ENCODE measurements at places on chromosomes 12 and 14.

DNA sequence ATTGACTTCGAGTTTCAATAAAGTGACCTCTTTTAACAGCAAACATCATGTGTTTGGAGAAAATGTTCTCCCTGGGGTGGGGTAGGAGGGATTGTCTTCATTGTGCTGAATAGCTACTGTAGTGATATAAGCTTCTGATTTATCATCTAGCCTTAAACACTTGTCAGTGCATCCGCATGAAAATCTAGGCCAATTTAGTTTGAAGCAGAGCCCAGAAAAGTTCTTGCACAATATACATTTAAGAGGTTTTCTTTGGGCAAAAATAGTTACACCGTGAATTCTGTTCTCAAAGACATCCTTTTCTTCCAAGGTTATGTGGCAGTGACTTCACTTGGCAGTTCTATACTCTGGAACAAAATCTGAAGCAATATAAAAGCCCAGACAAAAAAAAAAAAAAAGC, 136.0 kb upstream of the IFNG-AS1 start:
- DNase-seq, result no peak

DNA sequence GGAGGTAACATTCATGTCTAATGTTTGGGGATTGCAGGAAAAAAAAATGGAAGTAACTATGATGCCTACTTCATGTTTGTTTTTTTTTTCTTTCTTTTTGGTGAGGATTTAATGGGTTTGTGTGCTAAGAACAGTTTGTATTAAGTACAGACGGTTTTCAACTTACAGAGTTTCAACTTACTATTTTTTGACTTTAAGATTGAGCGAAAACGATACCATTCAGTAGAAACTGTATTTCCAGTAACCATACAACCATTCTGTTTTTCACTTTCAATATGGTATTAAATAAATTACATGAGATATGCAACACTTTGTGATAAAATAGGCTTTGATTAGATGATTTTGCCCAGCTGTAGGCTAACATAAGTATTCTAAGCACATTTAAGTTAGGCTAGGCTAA, 10.4 kb downstream of the TECPR2 start:
- DNase-seq, result no peak

DNA sequence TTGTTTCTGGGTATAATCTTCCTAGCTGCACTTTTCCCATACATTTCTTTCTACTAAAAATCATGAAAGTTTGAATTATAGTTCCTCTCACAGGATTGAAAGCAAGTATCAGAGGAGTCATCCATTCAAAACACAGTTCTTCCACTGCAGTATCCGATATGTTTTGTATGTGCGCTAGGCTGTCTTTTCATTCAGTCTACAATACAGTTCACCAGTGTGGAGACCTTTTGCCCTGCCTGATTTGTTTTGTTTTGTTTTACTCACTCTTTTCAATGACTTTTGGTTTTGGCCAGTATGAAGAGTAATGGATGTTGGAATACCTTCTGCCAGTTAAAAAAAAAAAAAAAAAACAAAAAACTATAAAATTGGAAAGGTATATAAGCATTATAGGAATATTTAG, 91.4 kb downstream of the FGD4 start:
- DNase-seq, result no peak

DNA sequence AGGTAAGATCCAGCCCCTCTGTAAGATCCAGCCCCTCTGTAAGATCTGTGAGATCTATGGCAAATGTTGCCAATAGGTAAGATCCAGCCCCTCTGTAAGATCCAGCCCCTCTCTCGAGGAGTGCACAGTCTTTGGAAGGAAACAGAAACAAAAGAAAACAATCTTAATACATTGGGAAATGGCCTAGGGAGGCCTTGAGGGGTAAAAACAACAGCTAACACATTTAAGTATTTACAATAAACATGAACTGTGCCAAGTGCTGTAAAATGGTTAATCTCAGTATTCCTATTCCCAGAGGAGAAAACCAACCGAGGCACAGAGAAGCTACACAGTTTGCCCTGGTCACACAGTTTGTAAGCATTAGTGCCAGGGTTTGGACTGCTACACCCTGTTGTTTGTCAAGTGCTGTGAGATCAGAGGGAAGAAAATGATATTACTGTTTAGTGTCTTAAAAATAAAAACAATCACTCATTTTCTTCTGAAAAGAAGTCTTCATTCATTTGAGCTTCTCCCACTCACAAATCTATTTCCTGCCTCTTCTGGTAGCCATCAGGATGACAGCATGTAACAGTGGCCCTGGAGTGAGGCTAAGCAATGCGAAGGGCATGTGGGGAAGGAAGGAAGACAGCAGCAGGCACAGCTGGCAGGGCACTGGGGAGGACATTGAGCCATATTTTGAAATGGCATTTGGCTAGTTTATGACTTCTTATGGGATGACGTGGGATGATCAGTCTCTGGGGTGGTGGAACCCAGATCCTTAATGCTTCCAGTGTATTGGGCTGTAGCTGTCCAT, 118.7 kb upstream of the PTPRQ start:
- no peak for DNase-seq

DNA sequence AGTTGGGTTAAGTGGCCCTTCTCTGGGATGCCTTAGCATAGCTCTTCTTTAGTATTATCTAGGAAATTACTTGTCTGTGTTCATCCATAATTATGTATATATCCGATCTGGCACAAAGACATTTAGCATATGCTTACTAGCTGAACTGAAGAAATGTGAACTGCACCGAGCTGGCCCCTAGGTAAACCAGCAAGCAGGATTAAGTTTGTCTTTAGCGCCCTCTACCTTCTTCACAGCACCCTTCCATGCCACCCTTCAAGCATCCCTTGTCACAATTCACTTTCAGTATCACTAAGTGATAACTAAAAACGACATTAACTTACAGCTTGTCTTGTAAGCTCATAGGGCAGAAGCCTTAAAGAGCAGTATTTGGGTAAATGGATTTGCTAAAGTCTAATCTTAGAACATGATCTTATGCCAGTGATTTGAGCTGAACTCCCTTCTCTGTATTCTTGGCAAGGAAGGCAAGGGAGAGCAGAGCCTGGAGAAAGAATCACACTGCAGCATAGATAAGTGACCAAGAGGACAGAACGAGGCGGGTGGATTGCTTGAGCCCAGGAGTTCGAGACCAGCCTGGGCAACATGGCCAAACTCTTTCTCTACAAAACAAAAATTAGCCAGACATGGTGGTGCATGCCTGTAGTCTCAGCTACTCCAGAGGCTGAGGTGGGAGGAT, 2.6 kb upstream of the HAL start:
- peak; percentile 12 for DNase-seq

- no peak for DNase-seq
Measured at GRCh38 chr12:115172521-115172920, 488.5 kb upstream of the TBX3 start.
